ENCODE measurements at places on chromosomes 3 and 15.

DNA sequence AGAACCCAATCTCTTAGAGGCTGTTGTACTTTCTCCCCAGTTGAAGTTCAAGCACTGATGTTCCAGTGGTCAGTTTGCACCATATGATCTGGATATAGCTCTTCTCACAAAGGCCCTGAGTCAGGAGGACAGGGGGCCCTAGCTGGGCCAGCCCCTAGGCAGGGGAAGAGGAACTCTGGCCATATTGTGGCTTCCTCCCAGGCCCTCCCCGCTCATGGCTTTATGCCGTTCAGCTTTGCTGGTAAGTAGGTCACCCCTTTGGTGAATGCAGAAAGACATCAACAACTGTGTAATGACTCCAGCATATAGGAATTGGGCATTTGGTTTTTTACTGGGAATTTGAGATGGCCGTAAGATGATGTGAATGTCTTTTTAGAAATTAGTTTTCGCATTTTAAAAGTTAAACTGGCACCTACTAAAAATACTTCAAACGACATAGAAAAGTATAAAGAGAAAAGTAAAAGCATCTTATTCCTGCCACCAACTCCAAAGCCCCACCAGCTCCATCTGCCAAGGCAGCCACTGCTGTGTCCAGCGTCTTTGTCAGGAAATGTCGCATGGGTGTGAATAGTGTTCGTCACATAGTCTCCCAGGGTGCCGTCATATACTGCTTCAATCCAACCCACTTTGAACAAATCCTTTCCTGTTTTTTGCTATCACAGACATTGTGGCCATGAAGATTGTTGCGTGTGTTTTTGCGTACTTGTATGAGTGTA, 25.3 kb downstream of the CCR9 start:
- DNase-seq: no peak

DNA sequence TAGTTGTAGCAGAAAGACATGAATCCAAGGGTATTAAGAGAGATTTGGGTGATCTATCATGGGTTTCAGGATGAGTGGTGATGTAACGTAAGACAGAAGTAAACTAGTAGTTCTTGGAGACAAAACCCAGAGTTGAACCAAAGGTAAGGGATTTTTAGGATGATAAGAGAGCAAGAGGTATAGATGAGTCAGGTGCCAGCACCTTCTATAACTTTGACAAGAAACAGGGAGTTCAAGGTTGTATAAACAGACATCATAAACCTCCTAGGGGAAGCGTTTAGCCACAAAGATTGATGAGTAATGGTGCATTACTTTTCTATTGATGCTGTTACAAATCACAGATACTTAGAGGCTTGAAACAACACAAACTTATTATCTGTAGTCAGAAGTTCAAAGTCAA, 447.3 kb upstream of the ARHGEF26 start:
- no peak for DNase-seq

DNA sequence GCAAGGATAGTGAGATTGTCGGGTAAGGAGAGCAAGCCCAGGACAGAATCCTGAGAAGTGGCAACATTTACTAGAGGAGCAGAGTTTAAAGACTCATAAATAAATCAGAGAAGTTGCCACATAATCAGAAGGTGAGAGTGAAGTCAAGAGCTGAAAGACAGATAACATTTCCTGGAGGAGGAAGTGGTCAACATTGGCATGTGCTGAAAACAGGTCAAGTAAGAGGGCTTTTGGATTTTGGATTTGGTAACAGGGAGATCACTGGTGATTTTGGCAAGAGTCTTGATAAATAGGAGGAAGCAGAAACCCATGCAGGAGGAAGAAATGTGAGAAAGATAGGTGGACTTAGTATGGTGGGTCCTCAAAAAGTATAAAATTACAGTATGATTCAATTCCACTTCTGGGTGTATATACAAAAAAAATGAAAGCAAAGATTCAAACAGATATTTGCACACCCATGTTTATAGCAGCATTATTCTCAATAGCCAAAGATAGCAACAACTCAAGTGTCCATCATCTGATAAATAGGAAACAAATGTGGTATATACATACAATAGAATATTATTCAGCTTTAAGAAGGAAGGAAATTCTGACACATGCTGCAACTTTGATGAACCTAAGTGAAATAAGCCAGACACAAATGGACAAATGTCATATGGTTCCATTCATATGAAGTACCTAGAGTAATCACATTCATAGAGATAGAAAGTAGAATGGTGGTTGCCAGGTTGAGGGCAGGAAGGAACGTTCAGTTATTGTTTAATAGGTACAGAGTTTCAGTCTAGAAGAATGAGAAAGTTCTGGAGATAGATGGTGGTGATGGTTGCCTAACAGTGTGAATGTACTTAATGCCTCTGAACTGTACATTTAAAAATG, 27.3 kb upstream of the MBNL1 start:
- no peak for DNase-seq

DNA sequence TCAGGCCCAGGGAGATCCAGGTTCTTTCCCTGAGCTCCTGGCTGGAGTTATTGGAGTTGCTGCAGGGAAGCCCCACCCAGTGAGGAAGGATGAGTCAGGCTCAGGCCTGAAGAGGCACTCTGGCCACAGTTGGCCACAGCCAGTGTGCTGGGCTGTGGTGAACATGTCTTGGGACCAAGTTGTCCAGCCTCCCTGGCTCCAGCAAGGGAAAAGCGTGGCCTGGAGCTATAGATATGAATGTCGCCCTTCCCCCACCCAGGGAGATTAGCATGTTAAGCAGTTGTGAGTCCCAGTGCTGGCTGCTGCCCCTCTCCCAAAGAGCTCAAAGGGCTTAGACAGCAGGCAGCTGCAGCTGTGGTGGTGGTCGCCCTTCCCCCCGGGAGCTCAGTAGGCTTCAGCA, 963.2 kb downstream of the ROBO2 start:
- no peak for DNase-seq

- no peak for DNase-seq
Measured at GRCh38 chr15:67520321-67521028, 456 bp upstream of the C15orf61 start.

- peak; percentile 27 for DNase-seq
Measured at GRCh38 chr3:157129803-157130466, 30.0 kb downstream of the CCNL1 start.

GRCh38 chr3:194990454-194991337, 280.3 kb downstream of the XXYLT1 start:
- no peak for DNase-seq

DNA sequence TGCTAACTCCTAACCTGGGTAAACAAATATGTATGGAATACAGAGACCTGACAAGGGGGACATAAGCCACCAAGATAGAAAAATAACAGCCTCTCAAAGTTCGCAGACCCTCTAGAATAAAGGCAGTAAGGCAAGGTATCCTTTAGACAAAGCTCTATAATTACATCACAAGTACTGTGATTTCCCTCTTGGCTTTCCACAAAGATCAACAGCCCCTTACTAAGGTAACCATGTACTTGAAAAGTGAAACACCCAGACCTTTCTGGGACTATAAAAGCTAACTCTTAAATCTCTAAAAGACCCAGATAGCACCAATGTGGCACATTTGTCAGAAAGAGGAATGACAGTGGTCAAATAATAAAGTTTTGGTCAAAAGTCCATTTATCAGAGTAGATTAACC, 51.9 kb downstream of the TBL1XR1 start:
- no peak for DNase-seq

DNA sequence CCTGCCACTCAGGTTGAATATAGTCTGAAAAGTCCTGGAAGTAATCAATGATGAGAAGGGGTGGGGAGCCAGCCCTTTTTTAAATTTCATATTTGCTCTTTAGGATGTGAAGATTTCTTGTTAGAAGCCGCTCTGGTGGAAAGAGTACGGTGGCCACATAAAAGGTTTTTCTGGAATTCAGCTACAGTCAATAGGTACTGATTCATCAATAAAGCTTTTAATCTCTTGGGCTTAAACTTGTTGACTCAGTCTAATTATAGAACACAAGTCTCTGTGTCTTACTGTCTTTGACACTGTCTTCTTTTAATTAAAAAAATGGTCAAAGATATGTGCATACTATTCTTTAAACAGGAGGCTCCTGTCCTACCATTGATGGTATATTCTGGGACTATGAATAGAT, 99.9 kb upstream of the TP63 start:
- DNase-seq: no peak

DNA sequence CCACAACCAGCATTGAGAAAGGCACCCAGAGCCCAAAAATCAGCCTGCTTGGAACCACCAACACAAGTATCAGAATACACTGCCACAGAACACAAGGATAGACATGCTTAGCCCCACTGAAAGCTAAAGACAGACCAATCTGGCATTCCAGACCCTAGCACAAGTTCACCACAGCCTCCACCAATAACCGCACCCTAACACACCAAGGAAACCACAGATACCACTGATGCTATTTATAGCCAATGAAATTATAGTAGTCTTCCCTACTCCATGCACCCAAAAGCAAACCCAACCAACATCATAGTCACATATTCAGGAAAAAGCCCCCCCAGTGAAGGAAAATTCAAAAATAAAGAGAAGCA, 83.9 kb upstream of the STT3B start:
- DNase-seq: no peak

GRCh38 chr15:74893627-74894026, 3.8 kb downstream of the MPI start:
- peak; percentile 49 for DNase-seq

DNA sequence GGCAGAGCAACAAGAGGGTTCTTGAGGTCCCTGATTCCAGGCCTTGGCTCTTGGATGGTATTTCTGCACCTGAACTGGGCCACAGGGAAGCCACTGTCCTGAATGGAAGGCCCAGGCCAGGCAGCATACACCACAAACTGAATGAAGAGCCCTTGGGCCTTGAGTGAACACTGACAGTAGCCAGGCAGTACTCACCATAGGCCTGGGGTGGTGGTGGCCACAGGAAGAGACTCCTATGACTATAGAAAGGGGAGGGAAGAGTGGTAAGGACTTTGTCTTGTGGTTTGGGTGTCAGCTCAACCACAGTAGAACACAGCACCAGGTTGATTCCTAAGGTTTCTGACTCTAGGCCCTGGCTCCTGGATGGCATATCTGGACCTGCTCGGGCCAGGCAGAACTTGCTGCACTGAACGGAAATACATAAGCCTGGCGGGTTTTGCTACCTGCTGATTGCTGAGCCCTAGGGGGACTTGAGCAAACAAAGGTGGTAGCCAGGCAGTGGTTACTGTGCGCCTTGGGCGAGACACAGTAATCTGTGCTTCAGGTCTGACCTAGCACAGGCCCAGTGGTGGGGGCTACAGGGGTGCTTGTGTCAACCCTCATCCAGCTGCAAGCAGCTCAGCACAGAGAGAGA, 241.4 kb downstream of the ISL2 start:
- no peak for DNase-seq

DNA sequence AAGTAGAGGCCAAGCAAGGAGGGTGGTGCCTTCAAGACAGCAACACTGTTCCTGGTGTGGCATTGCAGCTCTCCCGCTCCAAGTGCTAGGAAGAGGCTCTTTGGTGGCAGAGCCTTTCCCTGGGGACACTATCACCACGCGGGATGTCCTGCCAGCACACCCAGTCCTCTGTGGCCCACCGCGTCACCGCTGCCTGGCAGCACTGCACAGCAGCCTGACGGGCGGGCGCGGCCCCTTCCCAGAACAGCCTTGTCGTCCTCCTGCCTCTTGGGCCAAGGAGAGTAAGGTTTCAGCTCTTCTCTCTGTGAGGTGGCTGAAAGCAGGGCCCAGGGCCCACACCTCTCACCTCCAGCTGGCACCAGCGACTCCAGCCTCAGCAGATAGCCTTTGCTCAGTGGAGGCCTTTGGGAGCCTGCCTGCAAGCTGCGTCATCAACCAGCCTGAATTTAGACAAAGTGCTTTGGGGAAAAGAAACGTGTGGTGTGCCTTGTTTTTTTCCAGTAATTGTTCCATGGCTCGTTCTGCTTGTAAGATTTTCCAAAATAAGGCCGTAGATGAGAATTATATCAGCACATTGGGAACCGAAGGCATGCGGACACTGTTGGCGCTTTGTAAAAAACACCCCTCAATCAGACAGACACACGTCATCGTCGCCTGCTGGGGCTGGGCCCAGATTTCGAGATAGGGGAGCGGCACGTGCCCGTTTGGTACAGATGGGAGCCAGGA, 65.0 kb downstream of the AAGAB start:
- DNase-seq: no peak

DNA sequence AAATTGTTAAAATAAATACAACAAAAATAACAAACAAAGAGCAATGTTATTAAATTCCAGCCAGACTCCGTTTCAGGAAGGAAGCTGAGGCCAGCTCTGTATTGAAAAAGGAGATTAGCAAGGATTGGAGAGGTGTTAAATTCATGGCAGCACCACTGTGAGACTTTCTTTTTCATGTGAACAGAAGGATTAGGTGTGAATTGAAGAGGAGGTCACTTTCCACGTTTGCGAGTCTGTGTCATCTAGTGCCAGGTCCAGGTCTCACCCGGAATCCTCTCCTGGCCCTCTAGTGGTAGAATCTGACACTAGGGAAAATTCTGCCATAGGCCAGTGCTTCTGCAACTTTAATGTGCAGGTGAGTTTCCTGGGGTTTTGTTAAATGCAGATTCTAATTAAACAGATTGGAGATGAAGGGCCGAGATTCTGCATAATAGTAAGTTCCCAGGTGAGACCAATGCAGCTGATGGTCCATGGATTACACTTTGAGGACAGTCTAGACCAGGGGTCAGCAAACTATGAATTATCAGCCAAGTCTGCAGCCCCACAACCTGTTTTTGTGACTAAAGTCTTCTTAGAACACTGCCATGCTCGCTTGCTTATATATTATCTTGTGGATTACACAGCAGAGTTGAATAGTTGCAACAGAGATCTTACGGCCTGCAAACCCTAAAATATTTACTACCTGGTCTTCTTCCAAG, 9.2 kb upstream of the SLC6A1 start:
- DNase-seq: no peak

- no peak for DNase-seq
Measured at GRCh38 chr3:13111173-13111872, 38.1 kb upstream of the IQSEC1 start.

All from activated T-helper 2 cell treated with anti-CD3 and anti-CD28 coated beads, Interferon-gamma antibody, Interleukin-2, Interleukin-4, amounts not matched to agents 10 μg/mL and 5 μg/mL and 100 μg/mL, durations not matched to agents 14 hours and 24 hours and 36 hours (primary cell).